CD4-positive, alpha-beta T cell treated with Interleukin-15 for 4 hours (primary cell): ENCODE measurements at places on chromosomes 12 and 14.

- DNase-seq, result no peak
These were observed 8.7 kb downstream of the C14orf180 start for GRCh38 chr14:104588066-104588857.

GRCh38 chr12:57044889-57045288 lies 5.0 kb downstream of the MYO1A start:
- no peak for DNase-seq

GRCh38 chr12:63467951-63468350 lies 200.3 kb downstream of the DPY19L2 start:
- DNase-seq, result no peak

GRCh38 chr14:38999949-39000348 lies 103.1 kb downstream of the SEC23A start:
- no peak for DNase-seq

DNA sequence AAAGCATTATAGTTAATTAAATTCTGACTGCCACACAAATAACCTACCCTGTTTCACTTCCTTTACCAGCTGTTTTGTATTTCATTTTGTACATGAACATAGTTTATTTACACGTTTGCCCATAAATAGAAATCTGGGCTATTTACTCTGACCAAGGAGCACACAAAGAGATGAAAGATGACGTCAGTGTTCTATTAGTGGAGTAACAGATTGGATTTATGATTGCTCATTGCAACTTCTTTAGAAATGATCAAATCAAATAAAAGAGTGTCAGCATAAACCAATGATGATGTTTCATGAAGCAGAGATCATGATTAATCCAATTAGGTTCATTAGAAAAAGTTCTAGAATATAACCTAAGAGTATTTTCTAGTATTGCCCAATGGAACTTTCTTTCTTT lies 12.0 kb upstream of the RTL1 start:
- no peak for DNase-seq

GRCh38 chr14:34824826-34825225 lies 50.3 kb downstream of the BAZ1A start:
- DNase-seq, result no peak

DNA sequence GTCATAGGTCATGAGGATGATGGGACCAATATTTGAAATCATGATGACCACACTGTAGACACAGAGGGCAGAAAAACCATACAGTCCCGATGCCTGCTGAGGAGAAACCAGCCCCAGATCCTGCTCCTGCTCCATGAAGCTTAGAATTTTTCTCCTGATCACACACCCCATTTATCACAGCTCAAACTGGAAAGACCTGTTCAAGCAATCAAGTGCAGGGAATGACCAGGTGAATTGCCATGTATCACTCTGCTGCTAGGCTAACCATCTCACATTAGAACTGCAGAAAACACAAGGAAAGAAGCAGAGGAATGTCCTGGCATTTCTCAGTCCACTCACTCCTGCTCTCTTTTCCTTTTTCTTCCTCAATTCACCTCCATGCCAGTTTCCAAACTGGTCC lies 18.1 kb downstream of the MANSC1 start:
- no peak for DNase-seq

DNA sequence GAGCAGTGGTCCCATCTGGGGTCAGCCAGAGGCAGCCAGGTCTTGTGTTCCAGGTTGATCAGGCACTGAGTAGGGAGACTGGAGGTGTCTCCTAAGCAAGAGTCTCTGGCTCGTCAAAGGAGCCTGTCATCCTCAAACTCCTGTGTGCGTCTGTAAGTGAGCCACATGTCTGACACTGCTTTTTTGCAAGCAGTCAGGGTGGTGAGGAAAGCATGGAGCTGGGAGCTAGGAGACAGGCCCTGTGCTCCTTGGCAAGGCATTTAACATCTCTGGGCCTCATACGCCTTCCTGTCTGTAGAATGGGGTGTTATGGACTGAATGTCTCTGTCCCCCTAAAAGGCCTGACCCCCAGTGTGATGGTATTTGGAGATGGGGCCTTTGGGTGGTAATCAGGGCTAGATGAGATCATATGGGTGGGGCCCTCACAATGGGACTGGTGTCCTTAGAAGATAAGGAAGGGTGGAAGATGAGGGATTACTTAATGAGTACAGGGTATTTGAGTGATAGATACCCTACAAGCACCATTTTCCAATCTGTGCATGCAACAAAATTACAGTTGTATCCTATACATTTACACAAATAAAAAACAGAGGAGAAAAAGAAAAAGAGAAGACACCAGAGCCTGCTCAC lies 53.0 kb downstream of the ARL6IP4 start:
- DNase-seq, result no peak

DNA sequence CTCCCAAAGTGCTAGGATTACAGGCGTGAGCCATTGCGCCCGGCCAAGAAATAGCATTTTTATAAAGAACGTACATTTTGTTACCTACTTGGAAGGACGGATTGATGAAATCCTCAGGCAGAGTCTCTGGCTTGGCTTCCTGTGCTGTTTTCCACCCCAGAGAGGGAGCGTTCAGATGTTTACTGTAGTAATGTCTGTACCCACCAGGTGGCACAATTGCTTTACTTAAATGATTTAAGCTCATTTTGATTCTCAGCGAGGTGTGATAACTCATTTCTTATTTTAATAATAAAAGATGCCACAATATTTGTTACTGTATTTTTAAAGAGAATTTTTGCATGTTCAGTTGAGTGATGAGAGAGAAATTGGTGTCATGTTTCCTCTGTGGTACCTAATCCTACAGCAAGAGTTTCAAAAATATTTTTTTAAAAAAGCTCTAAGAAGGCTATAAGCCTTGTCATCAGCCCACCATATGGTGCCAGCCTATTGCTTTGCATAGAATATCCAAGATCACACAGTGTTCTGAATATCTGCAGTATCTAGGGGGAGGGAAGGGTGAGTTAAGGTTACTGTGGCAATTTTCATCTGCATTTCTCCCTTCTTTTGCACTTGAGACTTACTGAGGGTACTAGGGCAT lies 82.6 kb upstream of the TRAF3 start:
- peak; percentile 69 for DNase-seq

DNA sequence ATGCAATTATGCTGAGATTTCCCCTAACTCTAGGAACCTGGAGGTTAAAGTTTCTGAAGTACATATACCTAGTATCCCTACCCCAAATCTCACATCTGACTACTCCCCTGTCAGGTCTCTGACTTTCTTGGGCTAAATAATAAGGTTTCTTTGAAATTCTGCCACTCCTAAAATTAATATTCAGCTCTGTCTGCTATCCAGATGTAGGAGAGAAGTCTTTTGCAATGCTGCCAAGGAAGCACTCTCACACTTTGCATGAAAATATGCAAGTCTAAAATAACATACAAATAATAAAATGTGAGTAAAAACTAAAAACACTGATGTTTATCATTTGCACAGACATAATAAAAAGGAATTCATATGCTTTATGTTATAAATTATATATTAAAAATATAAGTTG lies 196.9 kb upstream of the LRFN5 start:
- no peak for DNase-seq

DNA sequence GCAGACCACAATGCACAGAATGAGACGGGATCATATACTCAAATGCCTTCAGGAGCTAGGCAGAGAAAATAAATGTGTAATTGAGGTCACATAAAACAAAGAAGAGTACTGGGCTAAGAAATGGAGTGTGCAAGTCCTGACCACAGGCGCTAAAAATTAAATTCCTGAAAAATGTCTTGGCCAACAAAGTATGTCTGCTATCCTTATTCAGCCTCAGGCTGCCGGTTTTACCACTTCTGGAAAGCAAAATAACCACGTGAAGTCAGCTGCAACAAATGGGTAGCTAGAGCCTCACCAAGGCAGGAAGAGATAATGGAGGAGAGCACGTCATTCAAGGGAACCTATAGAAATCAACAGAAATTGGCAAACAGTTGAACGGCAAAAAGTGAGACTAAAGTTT lies 3.1 kb downstream of the PYGL start:
- no peak for DNase-seq

- no peak for DNase-seq
These were observed 28.2 kb downstream of the RPS6KA5 start for GRCh38 chr14:91032248-91032647.

GRCh38 chr12:52123487-52124186 lies 44.1 kb downstream of the SMIM41 start:
- no peak for DNase-seq

DNA sequence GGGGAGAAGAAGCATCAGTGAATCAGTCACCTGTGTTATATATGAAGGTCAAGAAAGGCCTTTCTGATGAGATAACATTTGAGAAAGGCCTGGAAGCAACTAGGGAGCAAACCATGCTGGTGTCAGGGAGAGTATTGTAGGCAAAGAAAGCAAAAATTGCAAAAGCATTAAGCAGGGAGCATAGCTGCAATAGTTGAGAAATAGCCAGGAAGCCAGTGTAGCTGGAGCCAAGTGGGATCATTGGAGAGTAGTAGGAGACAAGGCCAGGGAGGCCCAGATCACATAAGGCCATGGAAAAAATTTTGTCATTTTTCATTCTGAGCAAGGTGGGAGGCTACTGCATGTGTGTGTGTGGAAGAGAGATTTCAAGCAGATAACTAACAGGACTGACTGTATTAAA lies 18.8 kb upstream of the MAGOHB start:
- DNase-seq, result no peak

- DNase-seq, result no peak
These were observed 510.5 kb upstream of the LRFN5 start for GRCh38 chr14:41096131-41096530.

- DNase-seq, result no peak
These were observed 29.0 kb downstream of the NRDE2 start for GRCh38 chr14:90302529-90303303.

GRCh38 chr12:54611715-54612149 lies 23.0 kb downstream of the LACRT start:
- no peak for DNase-seq
